HEK293T (cell line): ENCODE measurements at places on chromosomes 5 and 9.

- DNase-seq: no peak
Measured at GRCh38 chr5:54178207-54178606, 132.2 kb downstream of the ARL15 start.

DNA sequence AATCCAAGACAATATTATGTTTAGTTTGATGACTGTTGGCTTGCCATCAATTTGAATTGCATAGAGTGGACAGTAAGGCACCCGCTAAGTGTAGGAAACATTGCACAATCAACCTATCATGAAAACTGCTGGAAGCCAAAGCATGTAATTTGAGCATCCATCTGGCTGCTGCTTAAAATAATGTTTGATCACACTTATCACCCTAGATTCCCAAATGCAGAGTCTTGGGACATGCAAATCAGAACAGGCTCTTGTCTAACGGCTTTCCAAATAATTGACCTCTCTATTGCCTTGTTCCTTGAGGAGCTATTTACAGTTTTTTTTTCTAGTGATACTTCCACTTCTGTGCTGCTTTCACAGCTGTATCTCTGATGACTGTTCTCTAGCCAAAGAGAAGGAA lies 342.1 kb downstream of the PRR16 start:
- no peak for DNase-seq

- DNase-seq: no peak
Measured at GRCh38 chr5:35365758-35366157, 135.5 kb upstream of the PRLR start.

DNA sequence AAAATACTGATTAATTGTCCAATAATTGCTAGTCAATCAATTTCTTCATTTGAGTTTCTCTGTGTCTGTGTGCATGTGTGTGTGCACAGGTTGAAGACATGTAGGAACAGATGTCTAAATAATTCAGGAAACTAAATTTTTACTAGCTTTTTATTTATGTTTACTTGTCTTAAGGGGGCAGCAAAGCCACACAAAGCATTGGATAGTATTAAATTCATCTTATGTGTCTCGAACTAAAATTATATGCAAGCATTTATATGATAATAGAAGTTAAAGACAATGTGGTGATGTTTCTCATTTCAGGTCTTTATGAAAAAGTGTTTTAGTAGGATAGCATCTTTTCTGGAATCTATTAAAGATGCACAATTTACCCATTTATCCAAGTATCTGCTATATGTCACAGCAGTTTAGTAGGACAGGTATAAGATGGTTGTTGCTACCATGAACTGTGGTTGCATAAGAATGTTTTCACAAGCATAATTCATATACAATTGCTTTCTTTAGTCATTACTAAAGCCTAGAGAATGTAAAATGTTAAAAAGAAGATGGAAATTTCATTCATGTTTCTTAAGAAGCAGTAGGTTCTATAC lies 784.6 kb upstream of the NUDT12 start:
- DNase-seq: no peak

DNA sequence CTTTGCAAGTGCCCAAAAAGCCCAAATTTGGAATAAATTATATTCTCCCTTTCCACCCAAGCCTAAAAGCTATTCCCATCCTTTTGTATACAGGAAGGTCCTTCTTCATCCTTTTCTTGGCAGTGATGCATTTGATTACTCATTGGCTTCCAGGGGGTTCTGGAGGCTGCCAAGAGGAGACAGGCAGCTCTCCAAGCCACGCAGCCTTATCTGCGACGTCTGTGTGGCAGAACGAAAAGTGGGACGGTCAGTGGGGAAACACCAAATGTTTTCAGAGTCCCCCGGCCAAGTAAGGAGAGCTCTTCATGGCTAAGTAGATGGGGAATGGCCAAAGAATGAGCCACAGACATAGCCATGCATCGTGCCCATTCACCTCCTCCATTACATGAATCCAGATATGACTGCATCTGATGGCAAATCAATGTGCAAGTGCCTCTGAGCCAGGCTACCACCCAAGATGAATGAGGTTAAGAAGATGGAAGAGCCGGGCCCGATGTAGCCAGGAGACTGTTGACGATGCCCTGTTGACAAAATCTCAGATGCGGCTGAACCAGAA lies 12.1 kb downstream of the ADAM19 start:
- no peak for DNase-seq

DNA sequence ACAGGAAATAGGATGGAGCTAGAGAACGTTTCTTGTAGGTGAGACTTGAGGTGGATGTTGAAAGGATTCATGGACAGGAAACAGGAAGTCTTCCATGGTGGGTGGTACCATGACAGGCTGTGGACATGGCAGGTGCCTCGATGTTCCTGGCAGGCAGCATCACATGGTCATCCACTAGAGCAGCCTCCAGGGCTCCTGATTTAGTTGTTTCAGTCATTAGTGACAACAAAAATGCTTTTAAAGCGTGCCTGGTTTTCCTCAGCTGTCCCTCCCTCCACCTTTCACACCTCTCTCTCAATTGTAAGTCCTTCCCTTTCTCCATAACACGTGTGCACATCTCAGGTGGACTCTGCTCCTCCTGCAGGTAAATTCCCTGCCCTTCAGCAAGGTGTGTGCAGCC lies 25.2 kb upstream of the ASPN start:
- DNase-seq: no peak

DNA sequence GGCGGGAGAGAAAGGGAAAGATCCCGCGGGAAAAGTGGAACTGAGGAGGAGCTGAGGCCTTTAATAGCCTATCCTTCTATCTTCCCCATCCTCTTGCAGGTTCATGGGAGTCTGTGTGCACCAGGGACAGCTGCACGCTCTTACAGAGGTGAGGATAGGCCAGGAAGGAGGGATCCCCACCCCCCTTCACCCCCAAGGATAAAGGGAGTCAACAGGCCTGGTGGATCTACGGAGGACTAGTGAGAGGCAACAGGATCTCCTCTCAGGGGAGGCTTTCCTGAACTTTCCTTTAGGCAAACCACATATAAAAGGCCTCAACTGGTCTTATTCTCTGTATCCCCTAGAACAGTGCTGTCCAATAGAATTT lies 1.1 kb downstream of the TESK1 start:
- no peak for DNase-seq

DNA sequence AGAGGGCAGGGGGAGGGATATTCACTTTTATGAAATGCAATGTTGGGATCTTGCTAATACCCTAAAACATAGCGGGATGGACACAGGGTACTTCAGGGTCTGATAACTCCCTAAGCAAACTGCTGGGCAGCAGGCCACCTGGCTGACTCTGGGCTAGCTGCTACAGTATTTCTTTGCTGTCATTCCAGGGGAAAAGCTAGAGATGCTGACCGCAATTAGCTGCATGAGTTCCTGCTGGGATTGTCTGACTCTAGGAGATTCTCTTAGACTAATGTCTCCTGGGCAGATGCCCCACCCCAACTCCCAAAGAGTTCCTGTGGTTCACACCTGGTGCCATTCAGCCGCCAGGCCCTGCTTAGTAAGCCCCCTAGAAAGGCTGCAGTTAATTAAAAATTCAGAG lies 69.9 kb downstream of the PSAT1 start:
- no peak for DNase-seq

GRCh38 chr5:15368835-15369234 lies 131.1 kb upstream of the FBXL7 start:
- no peak for DNase-seq

DNA sequence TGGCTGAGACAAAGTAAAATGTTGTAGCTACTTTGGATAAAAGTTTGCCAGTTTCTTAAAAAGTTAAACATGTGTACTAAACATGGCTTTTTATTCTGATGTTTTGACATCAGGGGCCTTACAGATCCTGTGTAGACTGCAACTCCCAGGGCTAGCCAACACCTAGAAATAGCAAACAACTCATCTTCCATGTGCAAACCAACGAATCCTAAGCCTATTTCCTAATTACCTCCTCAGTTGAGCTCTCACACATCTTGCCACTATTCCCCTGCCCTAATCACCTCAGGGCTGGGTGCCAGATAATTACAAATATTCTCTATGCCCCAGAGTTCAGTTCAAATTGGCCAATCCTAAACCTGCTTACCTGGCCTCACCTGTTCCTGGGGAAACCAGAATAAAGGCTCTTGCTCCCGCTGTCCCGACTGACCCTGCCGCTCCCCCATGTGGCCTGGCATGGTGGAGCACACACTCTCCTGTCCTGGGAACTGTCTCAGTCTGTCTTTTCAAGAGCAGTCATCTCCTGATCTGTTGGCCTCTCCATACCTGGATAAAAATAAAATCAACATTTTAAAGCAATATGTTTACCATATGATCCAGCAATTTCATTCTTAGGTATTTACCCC lies 37.1 kb upstream of the FAM169A start:
- peak; percentile 45 for DNase-seq

DNA sequence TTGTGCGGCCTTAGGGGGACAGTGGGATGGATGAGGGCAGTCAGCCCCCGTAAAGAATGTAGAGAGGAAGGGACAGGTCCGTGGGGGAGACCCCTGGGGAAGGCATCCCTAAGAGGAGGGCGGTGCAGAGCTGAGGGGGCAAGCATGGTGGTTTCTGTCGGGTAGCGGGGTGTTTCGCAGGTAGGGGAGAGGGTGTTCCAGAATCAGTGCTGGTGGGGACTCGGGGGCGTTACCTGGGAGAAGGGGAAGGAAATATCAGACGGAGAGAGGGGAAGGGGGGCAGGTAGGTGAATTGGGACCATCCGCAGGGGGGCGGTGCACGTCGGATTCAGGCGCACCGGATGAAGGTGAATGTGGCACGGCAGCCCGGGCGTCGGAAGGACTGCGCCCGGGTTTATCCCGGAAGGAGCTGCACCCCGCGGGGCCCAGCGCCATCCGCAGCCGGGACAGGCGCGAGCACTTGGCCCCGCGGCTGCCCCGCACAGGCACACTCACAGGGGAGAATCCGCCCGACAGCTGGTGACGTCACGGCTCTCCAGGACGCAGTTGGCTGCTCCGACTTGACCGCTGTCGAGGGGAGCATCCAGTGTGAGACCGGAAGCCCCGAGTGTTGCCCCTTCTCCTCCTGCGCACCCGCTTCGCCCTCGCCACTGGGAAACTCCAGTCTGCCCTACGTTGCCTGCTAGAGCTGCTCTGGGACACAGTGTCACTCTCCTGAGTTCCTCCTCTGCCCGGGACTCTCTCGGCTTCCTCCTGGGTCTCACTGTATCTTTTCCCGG lies 1.3 kb downstream of the CD72 start:
- DNase-seq: no peak

- DNase-seq: no peak
Measured at GRCh38 chr5:123223921-123224320, 134.9 kb downstream of the PRDM6 start.
